ENCODE measurements at places on chromosomes 4 and X. TPM values are rescaled to one million over a fixed set of nuclear protein-coding genes. Genes with fewer than 3 reads are reported as not detected.

GYPE gene
- 0.98 TPM for total RNA-seq

TBC1D9 gene
- 36.4 TPM for total RNA-seq

UGT2A3 gene
- not detected for total RNA-seq

CACNA1F gene
- 0.34 TPM for total RNA-seq

MAGEA1 gene
- total RNA-seq = not detected

MYOZ2 gene
- not detected for total RNA-seq

PLP2 gene
- total RNA-seq = 19.0 TPM

LUZP4 gene
- total RNA-seq = not detected

HSD17B13 gene
- total RNA-seq = 11.9 TPM

CLIC2 gene
- total RNA-seq = 32.8 TPM

EGFL6 gene
- total RNA-seq = 90.1 TPM

ADAMTS3 gene
- 1.6 TPM for total RNA-seq

PDCL2 gene
- total RNA-seq = not detected

TMEM31 gene
- not detected for total RNA-seq

ABLIM2 gene
- total RNA-seq = 10.1 TPM

ATP1B4 gene
- total RNA-seq = not detected

SH3D19 gene
- total RNA-seq = 269 TPM

PRRG3 gene
- 1.5 TPM for total RNA-seq

COL25A1 gene
- total RNA-seq = 11.1 TPM

EDNRA gene
- 6.8 TPM for total RNA-seq

CC2D2A gene
- total RNA-seq = 8.7 TPM

UGT2A1 gene
- total RNA-seq = not detected

ZNF711 gene
- 0.66 TPM for total RNA-seq

CLDN34 gene
- total RNA-seq = not detected

RAPGEF2 gene
- total RNA-seq = 71.8 TPM

RS1 gene
- not detected for total RNA-seq

CDKL5 gene
- total RNA-seq = 4.6 TPM

FGF5 gene
- total RNA-seq = not detected

PPP4R3C gene
- not detected for total RNA-seq

GPR143 gene
- not detected for total RNA-seq

PPEF2 gene
- total RNA-seq = not detected

SHROOM4 gene
- total RNA-seq = 9.7 TPM

ITM2A gene
- 40.1 TPM for total RNA-seq

STBD1 gene
- total RNA-seq = 42.5 TPM

SPATA4 gene
- 0.17 TPM for total RNA-seq

CT45A5 gene
- total RNA-seq = not detected

MTNR1A gene
- total RNA-seq = not detected

ARL9 gene
- total RNA-seq = not detected

CCSER1 gene
- total RNA-seq = 16.0 TPM

ATRX gene
- total RNA-seq = 119 TPM

GAGE12F gene
- total RNA-seq = not detected

YY2 gene
- 2.3 TPM for total RNA-seq

RNF175 gene
- total RNA-seq = not detected

PSAPL1 gene
- total RNA-seq = not detected

GUCY2F gene
- total RNA-seq = not detected

PNCK gene
- total RNA-seq = not detected

SATL1 gene
- not detected for total RNA-seq

CABS1 gene
- total RNA-seq = not detected

GPC3 gene
- 77.0 TPM for total RNA-seq
